ENCODE measurements at places on chromosomes 13 and 19.

GRCh38 chr13:33640832-33641231, 177.1 kb upstream of the RFC3 start:
- DNase-seq: no peak

GRCh38 chr19:55379174-55379573, 2.5 kb downstream of the TMEM190 start:
- no peak for DNase-seq

- no peak for DNase-seq
Observed at GRCh38 chr19:6086068-6086788, 24.1 kb downstream of the RFX2 start.

GRCh38 chr13:113607056-113607888, 22.7 kb downstream of the TFDP1 start:
- no peak for DNase-seq

DNA sequence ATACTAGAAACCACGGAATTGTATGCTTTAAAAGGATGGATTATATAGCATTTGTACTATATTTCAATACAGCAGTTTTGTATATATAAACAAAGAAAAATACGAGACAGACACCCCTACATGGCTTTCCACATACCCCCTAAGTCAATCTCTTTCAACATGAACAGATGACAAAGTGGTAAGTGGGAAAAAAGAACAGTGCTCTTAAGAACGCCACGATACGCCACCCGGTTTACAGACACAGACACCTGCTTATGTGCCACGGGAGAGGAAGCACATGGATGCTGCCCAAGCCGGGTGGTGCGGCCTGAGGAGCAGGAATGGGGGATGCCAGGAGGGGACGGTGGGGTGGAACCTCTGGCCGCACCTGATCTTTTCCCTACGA, 8.1 kb downstream of the CAPS start:
- no peak for DNase-seq

GRCh38 chr13:29758531-29759114, 91.8 kb downstream of the UBL3 start:
- peak; percentile 3 for DNase-seq

- no peak for DNase-seq
Observed at GRCh38 chr19:46710687-46711086, 6.2 kb downstream of the PRKD2 start.

DNA sequence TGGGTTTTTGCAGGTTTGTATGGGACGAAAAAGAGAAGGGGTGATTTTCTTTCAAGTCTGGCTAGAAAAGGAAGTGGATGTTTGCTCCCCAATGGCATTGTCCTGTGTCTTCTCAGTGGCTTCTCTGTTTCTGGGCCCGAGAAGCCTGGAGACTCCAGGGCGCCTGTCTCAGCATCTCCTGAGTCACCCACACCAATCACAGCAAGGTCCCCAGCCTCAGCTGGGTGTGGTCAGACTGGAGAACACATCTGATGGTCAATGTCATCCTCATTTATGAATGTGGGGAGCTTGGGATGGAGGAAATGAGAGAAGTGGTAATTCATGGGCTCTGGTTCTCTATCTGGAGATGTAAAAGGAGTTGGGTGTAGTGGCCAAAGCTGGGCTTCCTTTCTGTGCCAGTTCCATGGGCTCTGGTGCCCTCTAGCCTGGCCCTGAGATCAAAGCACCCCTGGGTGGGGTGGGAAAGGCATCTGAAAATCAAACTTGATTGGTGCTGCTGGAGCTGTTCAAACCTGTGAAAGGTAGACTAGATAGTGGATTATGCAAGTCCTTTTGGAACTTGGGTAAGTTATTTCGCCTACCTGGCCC, 13.4 kb downstream of the RASL11A start:
- DNase-seq: no peak

Data from activated CD4-positive, CD25-positive, alpha-beta regulatory T cell (primary cell).